ENCODE measurements at places on chromosomes 12 and 14.

DNA sequence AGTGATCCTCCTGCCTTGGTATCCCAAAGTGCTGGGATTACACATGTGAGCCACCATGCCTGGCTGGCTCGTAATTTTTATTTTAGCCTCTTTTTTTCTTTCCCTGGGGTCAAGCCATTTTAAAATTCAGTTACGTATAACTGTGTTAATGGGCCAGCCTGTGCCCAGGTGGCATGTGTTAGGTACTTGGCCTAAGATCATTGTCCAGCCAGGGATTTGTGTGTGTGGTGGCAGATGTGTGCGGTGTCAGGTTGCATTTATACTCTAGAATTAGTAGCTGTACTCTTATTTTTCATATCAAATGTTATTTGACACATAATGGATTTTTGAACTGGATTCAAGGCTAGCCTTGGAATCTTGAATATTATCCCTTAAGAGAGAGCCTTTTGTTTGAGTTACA lies 69.3 kb downstream of the FBXO34 start:
- DNase-seq = no peak

DNA sequence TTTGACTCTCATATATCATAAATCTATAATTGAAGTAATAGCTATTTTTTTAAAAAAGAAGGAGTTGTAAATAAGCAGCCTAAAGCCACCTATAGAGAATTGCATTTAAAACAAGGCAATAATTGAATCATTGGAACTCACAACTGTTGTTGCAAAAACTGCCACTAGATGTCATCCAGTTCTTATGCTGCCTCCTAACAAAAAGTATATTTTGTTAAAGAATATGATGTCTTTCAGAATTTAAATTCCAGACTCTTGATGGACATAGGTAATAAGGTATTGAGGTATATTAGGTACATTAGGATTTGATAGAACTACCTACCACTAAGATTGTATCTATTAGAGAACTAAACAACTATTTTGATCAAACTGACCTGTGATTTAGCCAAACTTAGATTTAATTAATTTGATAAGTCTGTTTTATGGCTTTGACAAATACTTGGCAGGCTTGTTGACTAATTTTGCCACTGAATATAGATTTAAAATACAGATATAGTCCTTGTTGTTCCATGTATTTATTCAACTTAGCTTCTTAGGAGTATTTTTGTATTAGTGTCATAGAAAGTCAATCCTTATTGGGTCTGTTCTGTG lies 401.4 kb downstream of the RPL10L start:
- no peak for DNase-seq

- DNase-seq = no peak
Measured at GRCh38 chr14:99554184-99554583, 49.8 kb downstream of the CCDC85C start.

GRCh38 chr14:104678346-104678745 lies 11.1 kb upstream of the INF2 start:
- DNase-seq = no peak

- DNase-seq = no peak
Measured at GRCh38 chr12:47992776-47993175, 11.5 kb downstream of the COL2A1 start.

GRCh38 chr12:117522559-117522958 lies 161.1 kb upstream of the NOS1 start:
- DNase-seq = no peak

- no peak for DNase-seq
Measured at GRCh38 chr12:20486233-20486632, 117.9 kb downstream of the PDE3A start.

GRCh38 chr14:102464006-102464405 lies 45.6 kb downstream of the ANKRD9 start:
- no peak for DNase-seq

DNA sequence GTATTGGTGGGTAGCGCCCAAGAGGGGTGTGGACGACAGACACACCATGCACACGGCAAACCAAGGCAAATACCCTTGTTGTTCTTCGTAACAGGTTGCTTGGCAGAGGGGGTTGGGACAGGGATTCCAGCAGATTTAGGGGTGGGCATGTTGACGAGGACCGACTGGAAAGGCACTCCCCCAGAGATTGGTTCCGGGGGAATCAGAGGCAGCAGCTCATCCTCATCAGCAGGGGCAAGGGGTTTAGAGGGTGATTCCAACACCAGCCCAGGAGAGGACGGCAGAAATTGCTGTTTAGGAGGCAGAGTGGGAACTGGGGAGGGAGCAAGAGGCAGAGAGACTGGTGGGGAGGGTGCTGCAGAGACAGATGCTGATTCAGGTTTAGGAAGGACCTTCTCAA lies 9.3 kb downstream of the NACA start:
- no peak for DNase-seq

- DNase-seq = no peak
Measured at GRCh38 chr12:47941871-47942613, 21.4 kb upstream of the TMEM106C start.

Data from caudate nucleus (tissue), 63 donors.